ENCODE measurements at places on chromosomes 6 and 20. TPM values are rescaled to one million over a fixed set of nuclear protein-coding genes. Genes with fewer than 3 reads are reported as not detected.
A peak's percentile ranks its signal among the peaks of the same experiment; 100 is the strongest.

- DNase-seq = no peak
These were observed 368.6 kb downstream of the BTBD9 start for GRCh38 chr6:38271081-38271480.

GRCh38 chr6:14841901-14842421 is 403.9 kb upstream of the JARID2 start:
- no peak for DNase-seq

GRCh38 chr6:136031982-136032381 is 180.5 kb downstream of the PDE7B start:
- DNase-seq = no peak

DNA sequence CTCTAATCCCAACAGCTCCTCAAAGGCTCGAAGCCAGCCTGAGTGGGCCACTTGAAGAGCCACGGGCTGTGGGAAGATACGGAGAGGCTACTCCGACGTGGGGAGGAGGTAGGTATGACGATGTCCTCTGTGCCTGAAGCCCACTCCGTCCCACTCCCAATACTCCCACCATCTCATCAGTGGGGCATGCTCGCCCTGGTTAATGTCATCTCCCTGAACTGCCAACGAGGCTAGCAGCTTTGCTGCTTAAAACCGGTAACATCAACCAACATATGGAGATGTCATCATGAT is 11.1 kb downstream of the NRN1 start:
- no peak for DNase-seq

DNA sequence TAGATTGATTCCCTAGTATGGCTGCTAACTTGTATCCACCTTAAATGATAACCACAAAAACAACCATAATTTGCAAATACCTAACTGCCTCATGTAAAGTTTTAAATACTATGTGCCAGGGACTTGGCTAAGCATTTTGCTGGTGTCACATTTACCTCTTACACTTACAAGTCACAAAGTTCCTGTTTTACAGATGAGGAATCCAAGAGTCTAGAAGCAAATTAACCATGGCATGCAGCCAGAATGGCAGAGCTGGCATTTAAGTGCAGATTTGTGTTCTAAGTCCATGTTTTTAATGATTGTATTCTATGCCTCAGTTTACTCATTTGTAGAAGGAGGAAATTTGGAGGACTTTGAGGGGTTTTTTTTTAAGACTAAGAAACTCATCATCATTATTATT is 696.7 kb downstream of the PTPRT start:
- DNase-seq = no peak

DNA sequence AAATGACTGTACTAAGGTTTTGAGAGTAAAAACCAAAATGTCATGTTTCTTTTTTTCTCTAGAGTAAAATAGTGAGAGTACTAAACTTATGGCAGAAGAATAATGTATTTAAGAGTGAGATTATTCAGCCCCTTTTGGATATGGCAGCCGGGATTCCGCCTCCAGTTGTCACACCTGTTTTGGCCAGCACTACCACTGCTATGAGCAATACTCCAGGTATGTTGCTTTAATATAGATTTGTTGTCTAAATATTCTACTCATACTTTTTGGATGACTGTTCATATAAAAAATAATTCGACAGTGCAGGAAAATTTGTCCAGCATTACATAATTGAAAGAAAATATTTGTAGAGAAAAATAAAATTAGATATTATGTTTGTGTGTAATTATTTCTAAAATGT is 59.5 kb downstream of the SCAF8 start:
- no peak for DNase-seq

DNA sequence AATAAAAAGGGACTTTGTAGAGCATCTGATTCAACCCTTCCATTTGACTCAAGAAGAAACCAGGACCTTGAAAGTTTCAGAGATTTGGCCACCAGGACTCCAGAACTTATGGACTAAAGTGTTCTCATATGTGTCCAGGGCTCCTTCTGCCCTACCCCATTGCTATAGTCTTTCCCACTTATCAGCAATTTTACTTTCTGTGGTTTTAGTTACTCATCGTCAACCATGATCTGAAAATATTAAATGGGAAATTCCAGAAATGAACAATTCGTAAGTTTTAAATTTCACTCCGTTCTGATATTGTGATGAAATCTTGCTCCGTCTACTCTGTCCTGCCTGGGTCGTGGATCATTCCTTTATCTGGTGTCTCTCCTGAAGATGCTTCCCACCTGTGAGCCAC is 259.8 kb downstream of the PHACTR1 start:
- no peak for DNase-seq

- DNase-seq = no peak
These were observed 107.9 kb downstream of the DCDC2 start for GRCh38 chr6:24249926-24250325.

DNA sequence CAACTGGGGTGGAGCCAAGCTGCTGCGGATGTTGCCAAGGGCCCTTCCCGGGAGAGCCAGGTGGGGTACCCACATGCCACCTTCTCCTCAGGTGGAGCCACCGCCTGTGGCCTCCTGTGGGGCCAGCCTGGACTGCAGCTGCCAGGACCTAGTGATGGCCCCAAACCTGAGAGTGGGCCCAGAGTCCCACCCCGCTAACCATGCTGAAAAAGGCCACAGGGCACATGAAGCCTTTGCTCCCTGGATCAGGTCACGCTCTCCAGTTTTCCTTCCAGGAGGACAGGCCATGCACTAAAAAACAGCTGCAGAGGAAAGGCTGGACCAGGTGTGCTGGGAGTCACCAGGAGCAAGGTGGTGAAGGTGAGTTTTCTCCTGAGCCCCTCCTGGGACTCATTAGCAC is 73.9 kb upstream of the SLC22A16 start:
- no peak for DNase-seq

DNA sequence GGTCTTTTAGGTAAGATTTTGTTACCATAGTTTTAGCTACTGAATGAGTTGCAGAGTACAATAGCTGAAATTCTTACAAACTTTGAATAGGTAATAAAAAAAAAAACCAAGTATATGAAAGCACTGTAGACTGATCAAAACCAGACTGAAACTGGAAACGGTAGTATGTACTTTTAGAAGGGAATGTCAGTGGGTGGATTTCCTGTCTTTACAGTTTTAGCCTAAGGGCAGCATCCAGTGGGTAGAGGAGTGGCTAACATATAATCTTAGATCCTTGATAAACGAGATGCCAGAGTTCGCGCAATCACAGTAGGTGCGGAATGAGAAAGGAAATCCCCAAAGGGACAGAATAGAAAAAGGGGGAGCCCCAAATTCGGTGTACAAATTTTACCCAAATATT is 385.9 kb upstream of the RUNX2 start:
- no peak for DNase-seq

- DNase-seq = no peak
These were observed 880.4 kb downstream of the HACE1 start for GRCh38 chr6:103979308-103979707.

GRCh38 chr6:149628875-149629510 is 19.5 kb downstream of the KATNA1 start:
- DNase-seq = no peak

DNA sequence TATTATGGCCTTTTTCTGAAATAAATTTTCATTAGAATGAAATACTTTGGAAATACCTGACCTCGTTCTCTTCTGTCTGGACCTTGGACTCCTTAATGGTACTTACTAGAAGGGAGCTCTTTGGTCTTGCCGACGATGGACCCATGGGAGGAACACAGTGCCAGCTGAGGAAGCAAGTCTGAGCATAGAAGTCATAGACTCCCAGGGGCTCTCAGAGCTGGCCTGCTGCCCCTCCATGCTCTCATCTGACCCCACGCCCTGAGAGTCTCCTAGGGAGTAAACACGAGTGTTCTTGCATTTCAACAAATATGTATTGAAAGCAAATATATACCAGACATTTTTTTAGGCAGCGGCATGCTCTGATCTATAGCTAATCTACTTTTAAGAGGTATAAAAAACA is 87.8 kb downstream of the PLEKHG1 start:
- DNase-seq = no peak

DNA sequence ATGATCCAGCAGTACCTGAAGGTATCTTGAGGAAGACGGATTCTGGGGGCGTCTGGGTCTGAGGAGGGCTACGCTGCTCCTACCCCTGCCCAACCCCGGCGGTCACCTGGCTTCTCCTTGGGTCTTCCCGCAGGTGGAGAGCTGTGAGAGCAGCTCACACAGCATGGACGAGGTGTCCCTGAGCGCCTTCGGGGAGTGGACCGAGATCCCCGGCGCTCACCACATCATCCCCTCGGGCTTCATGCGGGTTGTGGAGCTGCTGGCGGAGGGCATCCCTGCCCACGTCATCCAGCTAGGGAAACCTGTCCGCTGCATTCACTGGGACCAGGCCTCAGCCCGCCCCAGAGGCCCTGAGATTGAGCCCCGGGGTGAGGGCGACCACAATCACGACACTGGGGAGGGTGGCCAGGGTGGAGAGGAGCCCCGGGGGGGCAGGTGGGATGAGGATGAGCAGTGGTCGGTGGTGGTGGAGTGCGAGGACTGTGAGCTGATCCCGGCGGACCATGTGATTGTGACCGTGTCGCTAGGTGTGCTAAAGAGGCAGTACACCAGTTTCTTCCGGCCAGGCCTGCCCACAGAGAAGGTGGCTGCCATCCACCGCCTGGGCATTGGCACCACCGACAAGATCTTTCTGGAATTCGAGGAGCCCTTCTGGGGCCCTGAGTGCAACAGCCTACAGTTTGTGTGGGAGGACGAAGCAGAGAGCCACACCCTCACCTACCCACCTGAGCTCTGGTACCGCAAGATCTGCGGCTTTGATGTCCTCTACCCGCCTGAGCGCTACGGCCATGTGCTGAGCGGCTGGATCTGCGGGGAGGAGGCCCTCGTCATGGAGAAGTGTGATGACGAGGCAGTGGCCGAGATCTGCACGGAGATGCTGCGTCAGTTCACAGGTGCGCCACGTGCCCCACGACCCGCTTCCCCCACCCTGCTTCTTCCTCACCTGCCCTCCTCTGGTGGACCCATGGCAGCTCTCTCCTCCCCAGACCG is 166.9 kb upstream of the RNF24 start:
- DNase-seq = no peak

DNA sequence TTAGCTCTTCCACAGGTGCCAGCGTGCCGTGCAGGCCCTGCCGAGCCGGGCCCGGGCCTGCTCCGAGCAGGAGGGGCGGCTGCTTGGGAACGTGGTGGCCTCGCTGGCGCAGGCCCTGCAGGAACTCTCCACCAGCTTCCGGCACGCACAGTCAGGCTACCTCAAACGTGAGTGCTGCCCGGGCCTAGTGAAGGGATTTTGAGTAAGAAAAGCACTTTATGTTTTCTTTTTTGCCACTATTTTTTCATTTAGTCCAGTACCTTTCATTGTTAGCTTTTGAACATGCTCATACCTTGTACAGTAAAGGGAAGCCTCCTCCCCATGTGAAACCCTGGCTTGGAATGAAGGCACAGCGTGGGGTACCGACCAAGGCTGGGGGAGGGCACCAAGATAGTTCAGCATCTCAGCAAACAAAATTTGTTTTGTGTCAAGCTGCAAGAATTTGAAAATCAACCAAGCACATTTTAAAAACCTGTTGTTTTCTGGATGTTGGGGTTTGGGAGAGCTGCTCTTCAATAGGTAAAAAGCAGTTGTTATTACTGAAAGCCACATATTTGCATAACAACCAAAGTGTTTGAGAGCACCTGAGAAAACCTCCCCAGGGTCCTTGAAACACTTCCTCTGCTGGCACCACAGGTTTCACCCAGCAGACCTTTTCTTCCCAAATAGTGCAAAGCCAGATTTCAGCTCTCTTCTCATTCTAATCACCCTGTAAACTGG is 18.4 kb downstream of the STX16 start:
- DNase-seq = no peak

DNA sequence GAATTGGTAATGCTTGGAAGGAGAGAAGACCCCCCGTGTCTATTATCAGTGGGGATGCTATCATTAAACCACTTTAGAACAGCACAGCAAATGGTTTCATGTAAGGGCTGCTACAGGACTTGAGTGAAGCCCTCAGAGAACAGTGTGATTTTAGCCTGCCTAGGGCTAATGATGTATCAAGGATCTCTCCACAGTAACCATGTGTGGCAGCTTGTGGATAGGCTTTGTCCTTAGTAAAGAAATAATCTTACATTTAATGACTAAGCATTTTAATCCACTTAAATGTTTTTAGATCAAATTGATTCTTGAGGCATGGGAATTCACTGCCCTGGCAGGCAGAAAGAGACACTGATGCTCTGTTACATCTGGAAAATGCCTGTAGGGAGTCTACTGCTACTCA is 495.1 kb downstream of the NKAIN2 start:
- DNase-seq = no peak

GRCh38 chr20:63640086-63640485 is 13.1 kb downstream of the STMN3 start:
- no peak for DNase-seq

GRCh38 chr6:20873425-20874190 is 339.4 kb downstream of the CDKAL1 start:
- DNase-seq = no peak

DNA sequence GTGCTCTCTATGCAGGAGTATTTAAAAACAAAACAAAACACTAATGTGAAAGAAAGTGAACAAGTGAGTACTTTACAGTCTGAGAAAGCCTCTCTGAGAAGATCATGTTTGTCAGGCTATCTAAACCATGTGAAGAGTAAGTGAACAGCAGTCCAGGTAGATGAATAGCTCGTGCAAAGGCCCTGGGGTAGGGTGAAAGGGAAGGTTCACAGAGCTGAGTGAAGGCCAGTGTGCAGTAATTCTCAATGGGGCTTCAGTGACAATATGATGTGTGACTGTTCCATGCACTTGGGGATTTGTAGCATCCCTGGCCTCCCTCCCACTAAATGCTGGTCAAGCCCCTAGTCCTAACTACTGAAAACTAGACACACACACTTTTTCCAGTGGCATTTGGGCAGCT is 488.9 kb upstream of the JARID2 start:
- no peak for DNase-seq

- DNase-seq = peak; percentile 24
These were observed 942 bp downstream of the ACAT2 start for GRCh38 chr6:159762681-159763293.

GRCh38 chr20:3739926-3740451 is 7.5 kb downstream of the HSPA12B start:
- DNase-seq = no peak

- DNase-seq = no peak
These were observed 235.6 kb downstream of the OGFRL1 start for GRCh38 chr6:71524201-71524600.

- DNase-seq = no peak
These were observed 39.8 kb downstream of the SLC22A2 start for GRCh38 chr6:160218810-160219209.

The SEL1L2 gene
- total RNA-seq = not detected

The CLVS2 gene
- total RNA-seq = not detected

The ENPP1 gene
- total RNA-seq = 0.18 TPM

The TOMM6 gene
- 128 TPM for total RNA-seq

The SLC17A1 gene
- not detected for total RNA-seq

The GNRH2 gene
- total RNA-seq = 0.60 TPM

The KIAA1755 gene
- not detected for total RNA-seq

The OR2H2 gene
- not detected for total RNA-seq

The CST4 gene
- not detected for total RNA-seq

The SIRPD gene
- not detected for total RNA-seq

The PCIF1 gene
- total RNA-seq = 74.6 TPM

The RSPO4 gene
- 0.98 TPM for total RNA-seq
